ENCODE measurements at places on chromosomes 12 and 14. TPM values are rescaled to one million over a fixed set of nuclear protein-coding genes. Genes with fewer than 3 reads are reported as not detected.

- no peaks in the 10 kb centered on the region for H3K36me3 ChIP-seq
- H3K27ac ChIP-seq = peak overlapping the region; percentile 60
- DNase-seq = peak; percentile 63
- peaks cover 11% of the 10 kb centered on the region for H3K27me3 ChIP-seq
- H3K4me1 ChIP-seq = peaks cover 48% of the 10 kb centered on the region
Measured at GRCh38 chr12:98743362-98743953, 98.4 kb downstream of the APAF1 start.

DNA sequence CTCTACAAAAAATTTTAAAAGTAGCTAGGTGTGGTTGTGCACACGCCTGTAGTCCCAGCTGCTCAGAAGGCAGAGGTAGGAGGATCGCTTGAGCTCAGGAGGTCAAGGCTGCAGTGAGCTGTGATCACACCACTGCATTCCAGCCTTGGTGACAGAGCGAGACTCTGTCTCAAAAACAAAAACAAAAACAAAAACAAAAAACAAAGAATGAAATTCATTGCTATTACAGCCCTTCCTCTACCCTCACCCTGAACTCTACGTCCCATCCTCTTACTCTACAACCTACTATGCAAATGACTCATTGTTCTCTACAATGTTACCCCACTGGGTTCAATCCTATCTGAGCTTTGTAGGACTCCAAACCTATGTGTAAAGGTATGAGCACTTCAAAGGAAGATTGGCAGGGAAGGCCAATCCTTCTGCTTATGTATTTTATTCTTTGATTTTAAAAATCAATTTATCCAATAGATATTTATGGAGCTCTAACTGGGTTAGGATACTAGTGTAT, 39.3 kb downstream of the NINJ2 start:
- no peaks in the 10 kb centered on the region for H3K36me3 ChIP-seq
- peaks cover 49% of the 10 kb centered on the region for H3K4me1 ChIP-seq
- H3K4me3 ChIP-seq = no peak overlapping the region

GRCh38 chr14:96949594-96949993, 152.4 kb downstream of the VRK1 start:
- H3K4me1 ChIP-seq = peaks cover 11% of the 10 kb centered on the region
- no peaks in the 10 kb centered on the region for H3K36me3 ChIP-seq
- DNase-seq = no peak
- H3K27ac ChIP-seq = no peak overlapping the region
- H3K4me3 ChIP-seq = no peak overlapping the region

DNA sequence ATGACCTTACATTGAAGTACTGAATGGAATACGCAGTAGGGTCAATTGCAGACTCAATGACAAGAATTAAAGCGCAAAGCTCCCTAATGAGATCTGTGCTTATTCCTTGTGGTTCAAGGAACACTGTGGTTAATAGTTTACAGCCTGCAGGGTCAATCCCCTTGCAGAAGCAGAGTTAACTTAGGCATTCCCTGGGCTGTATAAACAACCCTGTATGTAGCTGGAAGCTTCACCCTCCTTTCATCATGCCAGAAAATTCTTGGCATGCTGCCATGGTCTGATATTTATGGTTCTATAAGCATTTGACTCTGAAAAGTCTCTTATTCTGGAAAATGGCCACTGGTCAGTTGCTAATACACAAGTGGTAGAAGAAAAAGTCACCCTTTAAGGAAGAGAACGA, 227.7 kb downstream of the NOVA1 start:
- no peak overlapping the region for H3K27ac ChIP-seq
- H3K4me1 ChIP-seq = no peaks in the 10 kb centered on the region
- H3K27me3 ChIP-seq = no peaks in the 10 kb centered on the region
- DNase-seq = no peak
- H3K36me3 ChIP-seq = no peaks in the 10 kb centered on the region

GRCh38 chr12:49881415-49882247, 22.1 kb downstream of the FAIM2 start:
- peaks cover 10% of the 10 kb centered on the region for H3K27me3 ChIP-seq
- no peak overlapping the region for H3K4me3 ChIP-seq
- no peaks in the 10 kb centered on the region for H3K4me1 ChIP-seq
- no peak for DNase-seq
- H3K36me3 ChIP-seq = no peaks in the 10 kb centered on the region
- no peak overlapping the region for H3K27ac ChIP-seq

BIN2 gene
- 214 TPM for total RNA-seq

IL31 gene
- not detected for total RNA-seq

GLI1 gene
- total RNA-seq = 0.48 TPM

RESF1 gene
- 154 TPM for total RNA-seq

TEX52 gene
- 0.20 TPM for total RNA-seq

PPP4R3A gene
- total RNA-seq = 118 TPM

All from activated CD4-positive, alpha-beta memory T cell treated with anti-CD3 and anti-CD28 coated beads, Interleukin-2, amount 10 ng/mL, durations not matched to agents 7 days and 5 days (primary cell).